ENCODE measurements at places on chromosomes 7 and 10.
A peak's percentile ranks its signal among the peaks of the same experiment; 100 is the strongest.

DNA sequence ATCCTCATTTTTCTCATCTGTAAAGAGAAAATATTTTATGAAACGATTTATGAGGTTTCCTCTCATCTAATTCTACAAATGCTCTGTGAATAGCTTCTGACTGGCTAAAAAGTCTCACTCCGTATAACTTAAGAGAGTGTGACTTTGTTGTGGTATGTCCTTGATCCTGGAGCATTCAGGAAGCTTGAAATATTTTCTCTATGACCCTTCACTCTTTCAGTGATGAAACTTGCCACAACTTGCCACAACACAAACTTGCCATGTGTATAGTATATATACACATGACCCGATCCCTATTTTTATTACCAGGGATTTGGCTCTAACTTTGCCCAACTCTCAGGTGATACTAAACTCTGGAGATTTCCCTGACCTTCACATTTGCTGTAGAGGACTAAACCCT, 74.1 kb downstream of the TES start:
- H3K4me3 ChIP-seq = no peak overlapping the region
- no peaks in the 10 kb centered on the region for H3K27me3 ChIP-seq
- DNase-seq = no peak
- H3K4me1 ChIP-seq = peaks cover 4% of the 10 kb centered on the region
- no peak overlapping the region for H3K27ac ChIP-seq
- H3K36me3 ChIP-seq = no peaks in the 10 kb centered on the region

DNA sequence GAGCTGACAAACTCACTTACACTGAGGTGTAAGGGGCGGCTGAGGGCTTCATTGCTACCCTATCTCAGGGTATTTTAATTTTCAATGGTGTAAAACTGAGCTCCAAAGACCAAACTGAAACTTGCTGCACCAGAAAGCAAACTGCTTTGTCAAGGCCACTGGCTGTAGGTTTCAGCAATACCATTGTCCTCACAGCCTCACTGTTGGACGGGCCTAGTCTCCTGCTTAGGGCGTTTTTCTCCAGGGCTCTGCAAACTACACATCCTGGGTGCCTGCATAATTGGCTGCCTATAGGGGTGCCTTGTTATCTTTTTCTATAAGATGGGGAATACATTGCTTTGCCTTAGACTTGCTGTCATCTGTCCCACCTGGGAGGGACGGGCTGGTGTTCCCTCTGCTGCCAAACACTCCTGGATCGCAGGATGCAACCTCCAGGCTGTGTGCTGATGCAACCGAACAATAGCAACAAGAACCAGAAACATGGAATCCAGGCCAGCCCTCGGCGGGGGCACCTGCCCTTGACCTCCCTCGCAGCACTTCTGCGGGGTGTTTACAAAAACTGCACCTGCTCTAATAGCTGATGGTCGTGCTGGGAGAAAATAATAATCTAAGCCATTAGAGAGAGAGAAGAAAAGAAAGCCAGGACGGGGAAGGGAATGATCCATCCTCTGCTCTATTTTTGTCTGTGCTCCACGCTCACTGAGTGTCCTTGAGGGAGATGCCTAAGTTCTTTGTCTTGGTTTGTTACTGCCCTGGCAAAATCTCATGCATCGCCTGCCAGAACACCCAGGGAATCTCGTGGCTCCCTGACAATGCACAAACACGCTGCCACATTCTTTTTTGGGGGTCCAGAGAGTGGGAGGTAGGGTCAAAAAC, 104.5 kb downstream of the GALNT17 start:
- H3K27ac ChIP-seq = no peak overlapping the region
- DNase-seq = peak; percentile 16
- no peaks in the 10 kb centered on the region for H3K36me3 ChIP-seq

- no peaks in the 10 kb centered on the region for H3K4me1 ChIP-seq
- no peaks in the 10 kb centered on the region for H3K27me3 ChIP-seq
- DNase-seq = no peak
- no peak overlapping the region for H3K4me3 ChIP-seq
- no peaks in the 10 kb centered on the region for H3K36me3 ChIP-seq
- no peak overlapping the region for H3K27ac ChIP-seq
Measured at GRCh38 chr7:147833557-147833956, 757.0 kb upstream of the C7orf33 start.

- no peak overlapping the region for H3K27ac ChIP-seq
- no peaks in the 10 kb centered on the region for H3K4me1 ChIP-seq
- no peaks in the 10 kb centered on the region for H3K27me3 ChIP-seq
- H3K4me3 ChIP-seq = no peak overlapping the region
- no peak for DNase-seq
Measured at GRCh38 chr10:44619975-44620374, 235.1 kb upstream of the CXCL12 start.

GRCh38 chr7:158111906-158112570, 475.6 kb downstream of the PTPRN2 start:
- no peak overlapping the region for H3K27ac ChIP-seq
- no peaks in the 10 kb centered on the region for H3K36me3 ChIP-seq
- DNase-seq = no peak
- peaks cover under 1% of the 10 kb centered on the region for H3K27me3 ChIP-seq
- no peaks in the 10 kb centered on the region for H3K4me1 ChIP-seq
- no peak overlapping the region for H3K4me3 ChIP-seq

DNA sequence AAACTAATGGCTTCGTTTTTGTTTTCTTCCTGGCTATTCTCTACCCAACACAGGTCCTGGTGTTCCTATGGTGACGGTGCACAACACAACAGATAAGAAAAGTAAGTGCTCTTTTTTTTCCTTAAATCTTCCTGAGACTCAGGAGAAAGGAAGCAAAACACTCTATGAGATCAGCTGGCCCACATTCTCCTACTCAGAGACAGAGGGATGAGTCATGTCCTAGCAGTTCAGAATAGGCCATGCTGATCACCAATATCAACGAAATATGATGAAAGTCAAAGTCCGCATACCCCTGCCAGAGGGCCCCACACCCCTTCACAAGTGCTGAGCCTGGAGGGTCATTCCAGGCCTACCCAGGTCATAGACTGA, 149.2 kb downstream of the PAXIP1 start:
- no peaks in the 10 kb centered on the region for H3K4me1 ChIP-seq
- H3K27ac ChIP-seq = no peak overlapping the region
- no peak for DNase-seq
- no peaks in the 10 kb centered on the region for H3K36me3 ChIP-seq
- no peak overlapping the region for H3K4me3 ChIP-seq

DNA sequence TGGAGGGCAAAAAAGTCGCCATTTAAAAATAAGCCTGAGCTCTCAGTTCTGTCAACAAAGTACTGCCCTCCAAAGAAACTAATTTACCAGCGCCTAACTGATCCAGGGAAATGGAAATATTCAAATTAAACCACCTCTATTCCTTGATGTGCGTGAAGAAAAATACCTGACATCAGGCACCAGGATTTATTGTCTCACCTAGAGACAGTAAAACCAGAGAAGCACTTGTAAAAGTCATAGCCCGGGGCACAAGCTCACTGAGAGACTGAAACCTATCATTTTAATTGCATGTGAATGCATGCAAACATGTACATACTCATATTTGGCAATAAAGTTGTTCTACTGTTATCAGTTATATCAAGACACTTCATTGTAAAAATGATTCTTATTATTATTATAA, 147.3 kb upstream of the VSTM2A start:
- H3K36me3 ChIP-seq = no peaks in the 10 kb centered on the region
- H3K27me3 ChIP-seq = no peaks in the 10 kb centered on the region
- H3K27ac ChIP-seq = no peak overlapping the region
- H3K4me3 ChIP-seq = no peak overlapping the region
- no peaks in the 10 kb centered on the region for H3K4me1 ChIP-seq

- H3K27ac ChIP-seq = no peak overlapping the region
- peaks cover 18% of the 10 kb centered on the region for H3K4me1 ChIP-seq
- no peaks in the 10 kb centered on the region for H3K36me3 ChIP-seq
- H3K27me3 ChIP-seq = peaks cover 72% of the 10 kb centered on the region
Measured at GRCh38 chr7:142796001-142796500, 25.3 kb downstream of the PRSS2 start.

- peak overlapping the region; percentile 29 for H3K27ac ChIP-seq
- no peak overlapping the region for H3K4me3 ChIP-seq
- peaks cover 18% of the 10 kb centered on the region for H3K4me1 ChIP-seq
- no peaks in the 10 kb centered on the region for H3K36me3 ChIP-seq
- no peak for DNase-seq
- H3K27me3 ChIP-seq = no peaks in the 10 kb centered on the region
Measured at GRCh38 chr10:129758207-129759021, 205.7 kb downstream of the EBF3 start.

DNA sequence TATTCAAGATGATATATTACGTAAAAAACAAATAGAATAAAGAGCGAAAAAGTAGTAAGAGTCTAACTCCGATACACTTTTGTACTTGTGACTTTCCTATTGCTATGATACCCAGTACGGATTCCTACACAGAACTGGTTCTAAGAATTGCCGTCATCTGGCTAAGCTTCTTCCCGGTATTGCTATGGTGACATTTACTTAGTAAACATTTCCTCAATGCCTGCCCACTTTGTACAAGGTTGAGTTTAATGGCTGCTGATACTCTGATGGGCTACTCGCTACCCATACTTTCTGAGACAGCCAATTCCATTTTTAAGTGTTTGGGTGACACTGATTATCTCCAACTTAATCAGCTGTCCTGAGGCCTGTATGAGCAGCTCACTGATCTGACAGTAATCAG, 55.6 kb downstream of the OSBPL3 start:
- no peaks in the 10 kb centered on the region for H3K4me1 ChIP-seq
- no peak for DNase-seq
- H3K36me3 ChIP-seq = no peaks in the 10 kb centered on the region
- no peak overlapping the region for H3K4me3 ChIP-seq
- no peak overlapping the region for H3K27ac ChIP-seq

DNA sequence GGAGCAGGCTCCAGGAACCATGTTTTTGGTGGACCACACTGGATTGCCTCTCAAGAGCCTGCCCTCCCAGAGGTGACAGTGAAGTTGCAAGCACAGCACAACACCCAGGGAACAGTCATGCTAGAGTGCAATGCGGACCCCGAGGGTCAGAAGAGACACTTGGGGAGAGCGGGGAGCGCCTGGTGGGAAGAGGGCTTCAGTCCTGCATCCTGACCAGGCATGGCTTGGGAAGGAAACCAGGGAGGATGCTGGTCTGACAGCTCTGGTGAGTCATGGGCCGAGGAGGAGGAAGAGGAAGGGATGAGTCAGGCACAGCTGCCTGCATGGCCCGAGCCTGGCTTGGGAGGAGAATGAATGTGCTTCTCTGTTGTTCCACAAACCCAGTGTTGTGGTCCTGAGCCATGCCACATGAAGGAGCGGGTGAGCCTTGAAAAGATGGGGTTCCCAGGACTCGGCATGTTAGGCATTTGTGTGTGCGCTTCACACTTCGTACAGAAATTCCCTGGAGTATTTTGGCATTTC, 29.5 kb upstream of the ANKRD2 start:
- DNase-seq = peak; percentile 68
- peaks cover 58% of the 10 kb centered on the region for H3K4me1 ChIP-seq
- H3K27me3 ChIP-seq = no peaks in the 10 kb centered on the region
- no peak overlapping the region for H3K4me3 ChIP-seq
- H3K27ac ChIP-seq = peak overlapping the region; percentile 75

DNA sequence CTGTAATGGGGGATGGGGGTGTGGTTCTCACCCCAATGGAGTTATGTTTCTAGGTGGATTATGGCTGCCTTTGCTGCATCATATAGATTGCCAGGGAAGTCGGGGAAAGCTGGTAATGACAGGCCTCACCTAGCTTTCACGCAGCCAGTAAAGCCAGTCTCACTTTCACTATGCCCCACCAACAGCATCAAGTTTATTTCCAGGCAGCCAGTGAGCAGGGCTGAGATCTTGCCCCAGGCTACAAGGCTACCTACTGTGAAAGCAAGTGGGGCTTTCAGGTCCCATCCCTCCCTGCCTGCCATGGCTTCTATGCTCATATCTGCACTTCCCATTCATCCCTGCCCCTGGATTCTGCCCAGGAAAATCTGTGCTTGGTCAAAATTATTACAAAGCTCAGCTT, 61.7 kb upstream of the NXPH1 start:
- H3K4me3 ChIP-seq = no peak overlapping the region
- peaks cover 5% of the 10 kb centered on the region for H3K27me3 ChIP-seq
- no peaks in the 10 kb centered on the region for H3K36me3 ChIP-seq
- no peak overlapping the region for H3K27ac ChIP-seq

Data from heart right ventricle (tissue), 16 donors.